Prostate gland (tissue), 2 donors: ENCODE measurements at places on chromosomes 5 and 9.
A peak's percentile ranks its signal among the peaks of the same experiment; 100 is the strongest.

DNA sequence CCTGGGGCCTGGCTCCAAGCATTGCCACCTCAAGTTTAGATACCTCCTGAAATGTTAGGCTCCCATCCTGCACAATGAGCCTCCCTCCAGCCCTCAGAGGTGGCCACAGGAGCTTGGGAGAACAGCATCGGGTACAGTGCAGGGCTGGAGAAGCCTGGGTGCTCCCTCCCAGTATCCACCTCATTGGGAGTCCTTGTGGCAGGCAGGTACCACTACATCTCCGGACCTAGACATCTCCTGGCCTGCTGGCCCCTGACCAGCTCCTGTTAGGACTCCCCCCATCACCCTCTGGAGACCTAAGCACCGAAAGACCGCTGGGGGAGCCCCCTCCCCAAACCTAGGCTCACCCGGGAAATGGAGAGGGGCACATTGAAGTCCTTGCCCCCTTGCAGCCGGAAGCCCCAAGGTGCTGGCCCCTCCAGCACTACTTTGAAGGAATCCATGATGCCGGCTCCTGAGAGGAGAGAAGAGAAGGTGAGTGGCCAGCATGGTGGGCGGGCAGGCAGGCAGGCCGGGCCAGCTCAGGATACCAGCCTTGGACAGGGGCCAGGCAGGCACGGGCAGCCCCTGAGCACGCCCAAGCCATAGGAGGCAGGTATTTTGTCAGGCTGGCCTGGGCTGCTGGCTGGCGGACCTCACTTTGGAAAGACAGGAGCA lies 1.2 kb downstream of the PDLIM7 start:
- no peak for DNase-seq

- DNase-seq = no peak
Observed at GRCh38 chr9:72650206-72650605, 128.8 kb downstream of the TMC1 start.

DNA sequence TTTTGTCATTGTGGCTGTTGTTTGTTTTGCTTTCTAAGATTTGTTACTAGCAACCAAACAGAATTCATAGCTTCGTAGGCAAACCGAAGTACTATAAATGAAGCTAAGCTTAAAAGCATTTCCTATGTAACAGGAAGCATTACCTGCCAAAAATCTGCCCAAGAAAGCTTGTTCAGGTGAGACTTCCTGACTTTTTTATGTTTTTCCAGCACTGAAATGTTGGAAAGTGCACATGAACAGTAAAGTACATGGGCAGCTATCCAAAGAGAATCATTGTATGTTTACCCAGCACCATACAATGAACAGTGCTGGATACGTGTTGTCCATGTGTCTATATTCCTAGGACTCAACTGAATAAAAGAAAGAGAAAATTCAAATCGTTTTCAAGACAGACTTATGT lies 247.1 kb downstream of the NFIB start:
- no peak for DNase-seq

- DNase-seq = no peak
Observed at GRCh38 chr5:82884821-82885471, 192.2 kb downstream of the TMEM167A start.

- DNase-seq = no peak
Observed at GRCh38 chr5:16350816-16351215, 114.8 kb downstream of the ZNF622 start.

- DNase-seq = no peak
Observed at GRCh38 chr9:129803676-129804060, 684 bp downstream of the TOR1B start.

GRCh38 chr9:98375138-98375726 lies 119.8 kb upstream of the TBC1D2 start:
- no peak for DNase-seq

DNA sequence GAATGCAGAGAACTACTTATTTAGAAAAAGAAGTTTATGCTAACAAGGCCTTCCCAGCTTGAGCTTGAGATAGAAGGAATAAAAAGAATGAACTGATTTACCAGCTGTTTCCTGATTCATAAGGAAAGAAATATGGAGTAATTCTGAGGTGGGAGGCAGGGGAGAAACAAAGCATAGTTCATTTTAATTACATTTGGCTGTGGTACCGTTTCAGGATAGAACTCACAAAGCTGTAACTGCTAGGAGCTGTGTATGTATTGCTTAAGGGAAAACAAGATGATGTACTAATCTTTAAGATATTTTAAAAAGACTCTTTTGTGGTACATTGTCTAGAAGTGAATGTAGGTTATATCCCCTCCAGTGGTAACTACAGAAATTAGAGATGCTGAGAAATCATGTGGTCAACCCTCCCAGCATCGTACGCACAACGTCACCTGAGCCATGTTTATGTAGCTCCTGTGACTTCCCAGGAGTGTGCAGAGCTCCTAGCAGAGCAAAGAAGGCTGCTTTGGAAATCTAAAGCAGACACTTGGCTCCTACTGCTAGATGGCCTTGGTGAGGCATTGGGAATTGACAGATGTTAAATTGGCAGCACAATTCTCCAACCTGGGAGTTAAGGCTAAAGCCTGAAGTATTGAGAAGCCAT lies 208.3 kb upstream of the VLDLR start:
- no peak for DNase-seq

DNA sequence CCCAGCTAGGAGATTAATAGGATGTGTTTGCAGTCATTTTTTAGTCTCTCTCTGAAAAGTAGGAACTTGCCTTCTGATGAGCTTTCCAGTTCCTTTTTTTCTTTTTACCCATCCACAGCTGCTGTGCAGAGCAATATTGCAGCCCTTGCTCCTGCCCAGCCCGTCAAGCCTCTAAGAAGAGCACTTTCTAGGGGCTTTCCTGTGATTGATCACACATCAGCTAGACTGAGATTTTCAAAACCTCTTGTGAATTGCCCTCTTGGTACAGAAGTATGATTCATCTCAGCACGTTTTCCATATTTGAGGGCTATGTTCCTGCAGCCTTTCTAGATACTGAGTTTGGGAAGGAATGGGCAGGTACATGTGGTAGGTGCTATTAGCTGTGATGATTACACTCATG lies 93.9 kb downstream of the GALNT10 start:
- DNase-seq = no peak

GRCh38 chr5:21774281-21774680 lies 1078.9 kb downstream of the CDH12 start:
- no peak for DNase-seq

DNA sequence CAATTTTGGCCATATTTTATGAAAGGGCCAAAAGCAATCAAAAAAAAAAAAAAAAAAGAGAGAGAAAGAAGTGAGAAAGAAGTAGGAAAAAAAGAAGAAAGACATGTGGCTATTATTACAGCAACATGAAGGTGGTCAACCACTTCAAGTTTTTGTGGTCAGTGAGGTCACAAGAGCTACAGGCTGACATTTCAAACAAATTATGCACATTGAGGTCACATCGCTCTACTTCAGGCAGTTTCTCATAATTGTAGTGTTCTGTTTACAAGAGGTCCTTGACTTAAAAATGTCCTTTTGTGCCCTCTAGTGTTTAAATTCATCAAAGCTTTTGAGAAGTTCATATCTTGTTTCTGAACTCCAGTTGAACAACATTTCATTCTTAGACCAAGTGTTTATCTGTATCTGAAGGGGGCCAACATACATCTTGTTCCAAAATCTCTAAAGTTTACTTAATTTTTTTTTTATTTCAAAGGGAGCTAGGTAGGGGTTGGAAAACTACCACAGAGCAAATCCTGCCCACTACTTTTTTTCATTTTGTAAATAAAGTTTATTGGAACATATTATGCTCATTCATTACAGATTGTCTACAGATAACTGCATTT lies 513.1 kb downstream of the PDE4D start:
- DNase-seq = peak; percentile 34

DNA sequence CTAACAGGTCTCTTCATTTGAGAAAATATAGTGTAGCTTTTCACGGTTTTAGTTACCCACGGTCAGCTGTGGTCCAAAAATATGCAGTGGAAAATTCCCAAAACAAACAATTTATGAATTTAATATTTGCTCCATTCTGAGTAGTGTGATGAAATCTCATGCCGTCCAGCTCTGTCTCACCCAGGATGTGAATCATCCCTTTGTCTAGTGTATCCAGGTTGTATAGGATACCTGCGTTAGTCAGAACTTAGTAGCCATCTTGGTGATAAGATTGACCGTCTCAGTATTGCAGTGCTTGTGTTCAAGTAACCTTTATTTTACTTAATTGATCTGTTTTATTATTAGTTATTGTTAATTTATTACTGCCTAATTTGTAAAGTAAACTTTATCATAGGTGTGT lies 41.1 kb downstream of the NDUFS4 start:
- DNase-seq = no peak

DNA sequence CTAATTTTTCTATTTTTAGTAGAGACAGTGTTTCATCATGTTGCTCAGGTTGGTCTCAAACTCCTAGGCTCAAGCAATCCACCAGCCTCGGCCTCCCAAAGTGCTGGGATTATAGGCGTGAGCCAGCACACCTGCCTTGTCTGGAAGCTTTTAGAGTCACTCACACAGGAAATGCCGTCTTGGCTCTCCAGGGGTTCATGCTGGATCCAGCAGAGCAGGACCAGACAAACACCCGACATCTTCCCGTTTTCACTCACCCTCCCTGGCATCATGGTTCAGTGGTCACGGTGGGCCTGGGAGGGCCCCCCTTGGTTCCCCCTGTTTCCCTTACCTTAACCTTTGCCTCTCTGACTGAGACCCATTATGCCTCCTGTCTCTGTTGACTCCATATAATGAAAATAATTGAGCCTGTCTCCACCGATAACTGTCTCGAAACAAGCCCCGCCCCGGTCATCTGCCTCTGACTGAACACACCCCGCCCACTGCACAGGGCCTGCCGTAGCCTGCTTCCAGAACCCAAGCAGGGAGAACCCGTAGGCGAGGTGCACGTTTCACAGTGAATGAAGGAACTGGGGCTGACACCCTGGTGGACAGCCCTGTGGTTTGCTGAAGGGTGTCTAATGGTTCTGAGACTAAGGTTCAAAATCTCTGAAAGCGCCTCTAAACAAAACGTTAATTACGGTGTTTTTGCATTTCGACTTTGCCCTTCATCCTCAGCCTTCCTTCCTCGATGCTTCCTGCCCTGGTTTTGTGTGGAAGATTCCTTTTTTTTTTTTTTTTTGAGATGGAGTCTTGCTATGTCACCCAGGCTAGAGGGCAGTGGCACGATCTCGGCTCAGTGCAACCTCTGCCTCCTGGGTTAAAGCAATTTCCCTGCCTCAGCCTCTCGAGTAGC lies 39.7 kb upstream of the SPRY4 start:
- DNase-seq = peak; percentile 82

- peak; percentile 94 for DNase-seq
Observed at GRCh38 chr9:22008717-22009505, at the start of gene CDKN2B. TSS of gene CDKN2B (minus strand) at chr9:22009305. CDS start at chr9:22008953, 352 bp downstream.

DNA sequence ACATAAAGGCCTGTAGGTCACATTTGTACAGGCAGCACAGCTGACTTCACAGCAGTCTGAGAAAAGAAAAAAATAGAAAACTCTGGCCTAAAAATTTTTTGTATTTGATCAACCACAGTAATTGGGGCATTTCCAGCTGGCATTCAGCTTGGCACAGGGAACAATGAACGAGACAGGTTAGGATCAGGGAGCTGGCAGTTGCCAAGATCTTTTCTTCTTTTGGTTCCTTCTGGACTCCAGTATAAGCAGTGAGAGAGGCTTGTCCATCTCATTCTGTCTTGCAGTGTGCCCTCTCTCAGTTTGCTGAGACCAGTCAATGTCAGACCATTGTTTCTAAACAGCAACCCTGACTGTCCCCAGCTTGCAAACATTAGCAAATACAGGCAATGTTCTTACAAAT lies 601.1 kb downstream of the TLR4 start:
- no peak for DNase-seq

DNA sequence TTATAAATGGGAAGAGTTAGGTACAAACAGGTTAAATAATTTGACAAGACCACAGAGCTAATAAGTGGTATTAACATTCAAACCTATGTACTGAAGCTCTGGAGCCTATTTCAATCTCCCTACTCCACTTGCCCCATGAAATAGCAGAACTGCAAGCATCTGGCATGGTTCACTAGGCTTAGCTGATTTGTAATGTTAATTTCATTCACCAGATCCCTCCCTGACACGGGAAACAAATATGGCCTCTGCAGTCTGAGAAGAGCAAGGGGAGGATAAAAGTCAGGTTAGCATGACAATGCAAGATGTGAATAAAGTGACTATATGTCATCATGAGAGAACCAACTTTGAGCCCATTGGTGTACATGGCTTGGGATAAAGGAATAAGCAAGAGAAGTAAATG lies 428.8 kb downstream of the BRINP1 start:
- no peak for DNase-seq
